ENCODE measurements at places on chromosomes 4 and X.
A peak's percentile ranks its signal among the peaks of the same experiment; 100 is the strongest.

- no peak for DNase-seq
- no peak overlapping the region for H3K4me3 ChIP-seq
- H3K27me3 ChIP-seq = no peaks in the 10 kb centered on the region
- no peaks in the 10 kb centered on the region for H3K36me3 ChIP-seq
- H3K27ac ChIP-seq = no peak overlapping the region
These were observed 48.4 kb downstream of the KIF4A start for GRCh38 chrX:70338290-70338689.

GRCh38 chrX:9953396-9953795 lies 13.8 kb upstream of the CLDN34 start:
- no peak for DNase-seq
- no peaks in the 10 kb centered on the region for H3K27me3 ChIP-seq
- no peak overlapping the region for H3K4me3 ChIP-seq
- no peaks in the 10 kb centered on the region for H3K4me1 ChIP-seq

DNA sequence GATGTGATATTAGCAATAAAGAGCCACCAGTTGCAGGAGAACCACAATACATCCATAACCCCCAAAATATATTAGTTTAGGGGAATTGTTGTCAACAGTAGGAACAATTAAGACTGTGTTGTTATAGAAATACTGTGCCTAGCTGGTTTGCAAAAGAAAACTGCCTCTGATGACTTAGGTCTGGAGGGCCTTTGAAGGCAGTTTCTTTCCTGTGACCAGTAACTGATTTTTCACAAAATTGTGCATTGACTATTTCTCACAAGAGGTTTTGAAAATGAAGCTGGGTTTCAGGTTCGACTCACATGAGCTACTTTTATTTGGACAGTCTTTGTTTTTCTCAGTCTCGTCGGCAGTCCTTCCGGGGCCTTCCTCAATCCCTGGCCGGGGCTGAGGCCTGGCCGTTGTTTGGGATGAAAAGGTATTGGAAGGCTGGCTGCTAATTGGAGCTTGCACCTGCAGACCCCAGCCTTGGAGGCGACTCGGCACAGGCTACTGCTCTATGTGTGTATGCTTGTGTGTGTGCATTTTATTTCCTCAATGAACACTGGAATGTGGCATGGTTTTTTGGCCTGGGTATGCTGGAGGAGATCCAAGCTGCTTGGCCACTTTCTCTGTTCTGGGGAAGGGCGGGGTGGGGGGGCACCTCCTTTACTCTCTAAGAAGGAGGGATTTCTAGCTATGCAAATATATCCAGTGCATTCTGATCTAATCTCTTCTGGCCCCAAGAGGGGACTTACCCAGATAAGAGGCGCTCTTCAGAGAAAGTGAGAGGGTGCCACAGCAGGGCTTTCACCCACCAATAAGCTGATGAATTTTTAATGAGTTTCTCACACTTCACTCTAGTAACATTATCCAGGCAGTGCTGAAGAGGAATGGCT lies 49.5 kb upstream of the LNX1 start:
- H3K27me3 ChIP-seq = no peaks in the 10 kb centered on the region
- no peaks in the 10 kb centered on the region for H3K36me3 ChIP-seq
- H3K27ac ChIP-seq = no peak overlapping the region
- H3K4me3 ChIP-seq = no peak overlapping the region
- no peak for DNase-seq
- H3K4me1 ChIP-seq = peaks cover 5% of the 10 kb centered on the region

GRCh38 chr4:109665783-109666485 lies 37.3 kb downstream of the CASP6 start:
- H3K4me1 ChIP-seq = no peaks in the 10 kb centered on the region
- H3K27ac ChIP-seq = no peak overlapping the region
- no peaks in the 10 kb centered on the region for H3K27me3 ChIP-seq
- H3K4me3 ChIP-seq = no peak overlapping the region
- no peaks in the 10 kb centered on the region for H3K36me3 ChIP-seq

DNA sequence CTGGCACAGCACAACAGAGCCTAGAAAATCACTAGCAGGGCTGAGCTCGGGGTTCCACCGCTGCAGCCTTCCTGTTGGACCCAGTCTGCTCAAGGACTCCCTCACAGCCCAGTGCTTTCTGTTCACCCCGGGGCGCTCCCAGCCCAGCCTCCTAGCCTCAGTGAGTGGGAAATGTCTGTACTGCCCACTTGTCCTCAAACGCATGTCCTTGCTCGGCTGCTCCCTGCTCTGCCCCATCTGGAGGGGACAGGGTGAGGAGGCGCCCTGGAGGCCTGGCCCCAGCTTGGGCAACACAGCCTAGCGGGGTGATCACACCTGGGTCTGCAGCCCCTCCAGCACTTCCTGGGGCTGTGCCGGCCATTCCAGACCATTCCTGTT lies 11.9 kb upstream of the CCNQ start:
- no peaks in the 10 kb centered on the region for H3K27me3 ChIP-seq
- H3K27ac ChIP-seq = no peak overlapping the region
- no peaks in the 10 kb centered on the region for H3K36me3 ChIP-seq
- H3K4me1 ChIP-seq = no peaks in the 10 kb centered on the region
- H3K4me3 ChIP-seq = peak overlapping the region; percentile 66
- no peak for DNase-seq

DNA sequence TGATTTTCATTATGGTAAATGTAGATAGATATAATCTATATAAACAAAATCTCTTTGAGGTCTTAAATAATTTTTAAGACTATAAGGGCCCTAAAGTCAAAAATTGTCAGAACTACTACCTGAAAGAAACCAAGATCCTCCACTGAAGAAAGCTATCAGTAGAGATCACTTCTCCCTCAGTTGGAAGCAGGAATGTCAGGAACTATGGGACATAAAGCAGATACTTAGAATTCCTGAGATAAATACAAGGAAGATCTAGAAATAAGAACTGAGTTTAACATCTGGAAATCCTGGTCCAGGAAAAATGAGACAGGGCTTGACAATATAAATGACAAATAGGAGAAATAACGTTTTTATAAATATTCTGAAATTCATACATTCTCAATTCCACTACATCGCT lies 97.2 kb downstream of the ADAMTS3 start:
- H3K27me3 ChIP-seq = no peaks in the 10 kb centered on the region
- no peak overlapping the region for H3K4me3 ChIP-seq
- no peaks in the 10 kb centered on the region for H3K36me3 ChIP-seq
- DNase-seq = no peak
- H3K27ac ChIP-seq = no peak overlapping the region
- no peaks in the 10 kb centered on the region for H3K4me1 ChIP-seq

All from ascending aorta (tissue), 2 donors.